ENCODE measurements at places on chromosomes 1 and 21.

DNA sequence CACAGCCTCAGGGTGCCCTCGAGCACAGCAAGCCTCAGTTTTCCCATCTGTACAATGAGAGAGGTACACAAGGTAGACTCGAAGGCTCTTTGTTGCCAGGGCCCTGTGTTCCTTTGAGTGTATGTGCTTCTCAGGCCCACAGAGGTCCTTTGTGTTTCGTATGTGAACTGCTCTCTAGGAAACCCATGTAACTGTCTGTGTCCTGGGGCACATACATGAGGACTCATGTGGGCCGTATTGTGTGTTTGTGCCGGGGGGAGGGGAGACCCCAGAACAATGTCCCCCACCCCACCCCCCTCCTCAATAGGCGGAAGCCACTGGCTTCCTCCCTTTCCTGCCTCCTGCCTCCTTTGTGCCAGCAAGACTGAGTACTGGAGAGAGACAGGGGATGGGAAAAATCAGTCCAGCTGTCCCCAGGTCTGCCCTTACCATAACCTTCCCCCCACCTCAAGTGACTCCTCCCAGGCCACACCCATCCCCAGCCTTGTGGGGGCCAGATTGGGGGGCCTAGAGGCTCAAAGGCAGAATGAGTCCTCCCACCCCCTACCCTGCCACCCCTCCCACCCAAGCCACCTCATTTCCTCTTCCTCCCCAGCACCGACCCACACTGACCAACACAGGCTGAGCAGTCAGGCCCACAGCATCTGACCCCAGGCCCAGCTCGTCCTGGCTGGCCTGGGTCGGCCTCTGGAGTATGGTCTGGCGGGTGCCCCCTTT, at the start of gene TIE1:
Gene TIE1 (plus strand): TSS at position 605 of the 717 bp plus-strand sequence. CDS start 90 bp downstream, at position 695.
- DNase-seq = no peak

- peak; percentile 30 for DNase-seq
Observed at GRCh38 chr1:32066489-32066873, 6.3 kb upstream of the TMEM39B start.

- no peak for DNase-seq
Observed at GRCh38 chr1:1432951-1433803, 2.3 kb upstream of the VWA1 start.

DNA sequence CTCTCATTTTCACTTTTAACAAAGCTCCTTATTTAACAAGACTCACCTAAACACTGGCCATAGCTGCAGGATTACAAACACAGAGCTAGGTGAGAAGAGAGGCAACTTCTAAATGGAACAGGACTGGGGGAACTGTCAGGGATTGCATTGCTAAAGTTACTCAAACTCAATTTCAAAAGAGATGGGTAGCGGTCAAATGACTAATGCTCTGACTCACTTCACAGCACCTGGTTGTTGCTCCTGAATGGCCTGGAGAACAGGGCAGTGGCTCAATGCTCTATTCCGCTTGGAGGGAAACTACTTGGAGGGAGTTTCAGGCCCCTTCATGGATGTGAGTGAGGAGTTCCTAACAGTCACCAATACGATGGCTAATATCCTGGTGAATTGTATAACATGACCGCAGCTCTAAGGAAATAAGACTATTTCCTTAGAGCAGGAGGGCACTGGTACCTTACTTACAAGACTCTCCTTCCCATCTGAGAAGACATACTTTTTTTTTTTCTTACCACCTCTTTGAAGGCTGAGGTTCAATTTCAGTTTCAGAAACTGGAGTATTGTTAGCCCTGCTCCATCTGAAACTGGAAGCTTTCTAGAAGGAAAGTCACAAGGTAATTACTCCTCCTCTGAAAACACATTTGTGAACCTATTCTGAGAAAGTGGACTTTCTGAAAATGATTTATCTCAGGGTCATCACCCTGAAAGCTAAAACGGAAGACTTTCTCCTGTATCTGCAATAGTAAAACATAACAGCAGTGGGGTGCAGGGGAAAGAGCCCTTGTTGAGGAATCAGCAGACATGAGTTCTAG, 9.5 kb downstream of the DPT start:
- no peak for DNase-seq

GRCh38 chr1:91153341-91153740, 131.5 kb upstream of the ZNF644 start:
- no peak for DNase-seq

GRCh38 chr1:106768501-106768900, 288.0 kb upstream of the PRMT6 start:
- peak; percentile 29 for DNase-seq

DNA sequence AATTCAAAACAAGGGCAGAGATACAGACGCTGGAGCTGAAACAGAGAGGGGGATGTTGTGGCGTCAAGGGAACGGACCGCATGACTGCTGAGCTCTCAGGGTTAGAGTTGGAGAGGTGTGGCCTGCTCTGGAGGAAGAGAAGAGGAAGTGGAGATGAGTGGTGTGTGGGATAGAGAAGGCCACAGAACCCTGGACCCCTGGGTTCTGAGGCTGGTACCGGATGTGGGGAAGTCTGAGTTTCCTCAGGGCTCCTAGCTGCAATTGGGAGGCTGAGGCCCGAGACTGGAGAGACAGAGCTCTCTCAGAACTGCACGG, 1.8 kb downstream of the BCAN start:
- no peak for DNase-seq

- DNase-seq = no peak
Observed at GRCh38 chr1:105608713-105609112, 1447.8 kb upstream of the PRMT6 start.

DNA sequence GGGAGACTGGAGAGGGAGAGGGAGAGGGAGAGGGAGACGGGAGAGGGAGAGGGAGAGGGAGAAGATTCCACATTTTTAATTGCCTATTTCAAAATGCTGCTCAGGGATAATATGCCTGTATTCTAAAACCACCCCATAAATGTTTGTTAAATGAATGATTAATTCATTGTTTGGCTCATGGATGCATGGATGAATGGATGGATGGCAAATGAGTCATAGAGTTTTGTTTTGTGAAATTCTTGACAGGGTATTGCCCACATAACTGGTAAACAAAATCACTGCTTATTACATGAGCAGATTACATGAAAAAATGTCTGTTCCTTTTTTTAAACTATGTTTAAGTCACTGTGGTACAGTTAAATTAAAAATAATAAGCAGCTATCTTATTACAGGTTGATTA, 220.4 kb downstream of the ZP4 start:
- no peak for DNase-seq

DNA sequence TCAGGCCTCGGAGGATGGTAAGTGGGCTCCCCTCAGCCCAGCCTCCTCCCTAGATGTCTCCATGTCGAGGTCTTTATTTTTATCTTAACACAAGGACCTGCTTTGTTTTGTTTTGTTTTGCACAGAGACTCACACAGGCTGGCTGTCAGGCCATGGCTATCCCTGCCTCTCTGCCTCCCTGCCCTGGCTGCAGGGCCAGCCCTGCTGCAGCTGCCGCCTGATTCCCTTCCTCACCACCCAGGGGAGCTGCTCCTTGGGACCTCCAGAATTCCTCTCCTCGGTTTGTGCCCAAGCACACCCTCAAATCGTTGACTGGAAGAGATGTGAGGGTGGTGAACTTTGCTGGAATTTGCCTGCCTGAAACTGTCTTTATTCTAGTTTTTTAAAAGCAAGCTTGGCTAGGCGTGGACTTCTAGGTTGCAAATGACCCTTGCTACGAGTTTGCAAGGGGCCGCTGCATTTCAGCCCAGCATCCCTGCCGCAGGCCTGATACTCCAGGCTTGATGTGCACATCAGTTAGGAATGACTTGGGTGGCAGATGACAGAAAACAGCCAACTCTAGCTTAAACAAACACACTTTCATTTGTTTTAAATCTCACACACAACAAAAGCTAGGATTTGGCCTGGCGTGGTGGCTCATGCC, 37.1 kb downstream of the WNT9A start:
- DNase-seq = no peak

DNA sequence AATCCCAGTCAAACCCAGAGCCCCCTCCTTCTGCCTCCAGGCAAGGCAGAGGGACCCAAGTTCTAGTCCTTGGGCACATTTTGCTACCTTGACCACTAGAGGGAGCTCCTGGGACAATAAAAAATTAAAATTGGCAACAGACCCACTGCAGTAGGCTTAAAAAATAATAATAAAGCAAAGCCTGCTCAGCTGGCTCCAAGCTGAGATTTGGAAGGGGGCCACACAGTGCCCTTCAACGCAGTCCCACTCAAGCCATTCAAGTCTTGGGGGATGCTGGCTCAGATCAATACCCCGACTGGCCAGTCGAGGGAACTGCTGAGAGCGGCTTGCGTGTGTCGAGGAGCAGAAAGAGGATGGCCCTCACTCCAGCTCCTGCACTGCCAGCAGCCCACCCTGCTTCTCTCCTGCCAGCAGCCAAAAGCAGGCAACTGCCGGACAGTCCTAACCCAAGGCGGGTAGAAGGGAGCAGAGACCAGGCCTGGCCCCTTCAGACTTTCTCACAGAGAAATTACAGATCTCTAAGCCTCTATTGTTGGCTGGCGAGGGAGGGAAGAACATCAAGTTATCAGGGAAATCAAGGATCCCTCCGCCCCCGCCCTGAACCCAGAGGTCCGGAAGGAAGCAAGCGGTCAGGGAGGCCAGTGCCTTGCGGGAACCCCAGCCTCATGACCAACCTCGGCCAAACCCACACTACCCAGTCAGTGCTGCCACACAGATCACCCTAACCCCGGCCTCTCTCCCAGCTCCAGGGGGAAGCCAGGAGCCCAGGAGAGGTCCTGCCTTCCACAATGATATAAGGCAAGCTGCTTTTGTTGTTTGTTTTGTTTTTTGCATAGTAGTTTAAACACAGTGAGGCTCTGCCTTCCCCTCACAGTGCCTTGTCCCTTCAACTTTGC, 4.9 kb upstream of the ALDH4A1 start:
- DNase-seq = peak; percentile 72

DNA sequence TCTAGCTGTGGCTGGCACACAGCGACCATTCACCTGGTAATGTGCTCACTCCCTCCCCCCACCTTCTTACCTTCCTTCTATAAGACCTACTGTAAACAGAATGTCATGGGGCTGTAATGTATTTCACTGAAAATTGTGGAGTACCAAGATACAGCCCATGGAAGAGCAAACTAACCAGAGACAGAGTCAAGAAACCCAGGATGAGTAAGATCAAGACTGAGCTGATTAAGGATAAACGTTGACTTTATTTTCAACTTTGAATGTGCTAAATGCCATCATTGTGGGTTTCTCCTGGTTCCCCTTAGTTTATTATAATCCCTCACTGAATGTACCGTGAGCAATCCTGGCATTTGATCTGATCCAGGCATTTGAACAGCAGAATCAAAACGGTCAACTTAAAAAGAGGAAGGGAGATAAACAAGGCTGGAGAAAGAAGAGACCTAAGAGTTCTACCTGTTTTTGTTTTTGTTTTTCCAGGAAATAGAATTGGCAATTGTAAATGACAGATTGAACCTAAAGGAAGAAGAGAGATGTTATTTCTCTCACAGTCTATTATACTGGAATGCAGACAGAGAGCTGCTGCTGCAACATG, 16.1 kb upstream of the ATP1B1 start:
- DNase-seq = no peak

DNA sequence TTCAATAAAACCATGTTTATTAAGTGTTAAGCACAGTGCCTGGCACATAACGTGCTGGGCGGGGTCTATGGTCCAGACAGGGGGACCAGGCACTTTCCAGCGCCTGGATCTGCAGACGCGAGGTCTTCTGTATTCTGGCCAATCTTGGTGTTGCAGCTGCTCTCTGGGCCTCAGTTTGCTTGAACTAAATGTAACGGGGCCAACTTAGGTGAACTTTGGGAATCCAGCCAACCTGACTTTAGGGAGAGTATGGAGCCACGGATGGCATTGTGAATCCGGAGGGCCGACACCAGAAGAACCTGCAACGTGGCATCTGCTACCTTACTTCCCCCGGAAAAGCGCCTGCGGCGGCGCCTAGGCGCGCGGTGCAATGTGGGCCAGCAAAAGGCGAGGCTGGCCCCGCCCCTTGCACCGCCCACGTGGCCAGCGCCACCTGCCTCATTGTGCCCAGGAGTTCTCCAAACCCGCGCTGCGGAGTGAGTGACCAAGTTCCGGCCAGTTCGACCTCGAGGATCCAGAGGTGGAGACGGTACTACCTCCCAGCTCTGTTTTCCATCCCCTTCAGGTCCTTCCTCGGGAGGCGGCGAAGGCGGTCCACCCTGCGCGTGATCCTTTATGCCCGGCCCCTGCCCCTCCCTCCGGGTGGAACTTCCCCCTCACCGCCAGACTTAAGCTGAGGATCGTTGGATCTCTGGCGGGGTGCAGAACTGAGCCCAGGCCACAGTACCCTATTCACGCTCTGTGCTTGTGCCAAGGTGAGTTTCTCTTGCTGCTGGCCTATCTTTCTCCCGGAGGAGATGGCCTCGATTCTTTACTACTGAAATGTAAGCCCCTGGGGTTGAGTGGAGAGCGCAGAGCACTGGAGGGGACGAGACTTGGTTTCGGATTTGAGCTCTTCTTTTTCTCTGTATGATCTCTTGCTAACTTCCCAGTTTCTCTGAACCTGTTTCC, at the start of gene AKR1A1:
Gene AKR1A1 (plus strand): TSS at position 426 of the 951 bp plus-strand sequence. CDS start 10,969 bp downstream, outside the sequence.
- peak; percentile 94 for DNase-seq

- DNase-seq = no peak
Observed at GRCh38 chr1:147600119-147601111, 59.1 kb downstream of the BCL9 start.

GRCh38 chr1:24036088-24036487, 56.0 kb upstream of the SRSF10 start:
- DNase-seq = no peak

GRCh38 chr1:64483731-64484414, 13.9 kb downstream of the CACHD1 start:
- DNase-seq = no peak

GRCh38 chr21:16071092-16071491, 341.3 kb downstream of the USP25 start:
- DNase-seq = peak; percentile 58

DNA sequence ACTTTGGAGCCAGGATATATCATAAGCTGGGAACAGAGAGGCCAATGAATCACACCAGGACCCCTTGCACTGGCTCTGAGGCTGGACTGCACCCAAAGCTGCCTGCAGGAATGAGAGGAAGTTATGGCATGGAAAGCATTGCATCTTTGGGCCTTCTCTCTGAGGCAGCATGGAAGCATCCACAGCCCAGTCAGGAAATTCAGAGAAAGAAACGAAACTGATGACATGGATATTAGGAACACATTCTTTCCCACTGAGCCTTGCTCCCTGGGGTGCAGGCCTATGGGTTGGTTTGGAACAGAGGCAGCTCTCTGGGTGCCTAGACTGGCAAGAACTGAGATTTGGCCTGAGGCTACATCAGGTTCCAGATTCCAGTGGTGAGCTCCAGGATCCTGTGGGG, 98.6 kb downstream of the NGF start:
- DNase-seq = peak; percentile 67

All from AG20443 (cell line).